Left cardiac atrium (tissue), 4 donors: ENCODE measurements at places on chromosomes 2 and 18. TPM values are rescaled to one million over a fixed set of nuclear protein-coding genes. Genes with fewer than 3 reads are reported as not detected.

SLC5A7 gene
- 0.08 TPM for total RNA-seq

COL5A2 gene
- total RNA-seq: 21.0 TPM

NAT8 gene
- total RNA-seq: not detected

GPC1 gene
- total RNA-seq: 78.4 TPM

TEX44 gene
- not detected for total RNA-seq

HRH4 gene
- total RNA-seq: not detected

GPR45 gene
- total RNA-seq: not detected

RBMS1 gene
- total RNA-seq: 74.8 TPM

TNS1 gene
- total RNA-seq: 508 TPM
